ENCODE measurements at places on chromosomes 7 and 10.
A peak's percentile ranks its signal among the peaks of the same experiment; 100 is the strongest.

DNA sequence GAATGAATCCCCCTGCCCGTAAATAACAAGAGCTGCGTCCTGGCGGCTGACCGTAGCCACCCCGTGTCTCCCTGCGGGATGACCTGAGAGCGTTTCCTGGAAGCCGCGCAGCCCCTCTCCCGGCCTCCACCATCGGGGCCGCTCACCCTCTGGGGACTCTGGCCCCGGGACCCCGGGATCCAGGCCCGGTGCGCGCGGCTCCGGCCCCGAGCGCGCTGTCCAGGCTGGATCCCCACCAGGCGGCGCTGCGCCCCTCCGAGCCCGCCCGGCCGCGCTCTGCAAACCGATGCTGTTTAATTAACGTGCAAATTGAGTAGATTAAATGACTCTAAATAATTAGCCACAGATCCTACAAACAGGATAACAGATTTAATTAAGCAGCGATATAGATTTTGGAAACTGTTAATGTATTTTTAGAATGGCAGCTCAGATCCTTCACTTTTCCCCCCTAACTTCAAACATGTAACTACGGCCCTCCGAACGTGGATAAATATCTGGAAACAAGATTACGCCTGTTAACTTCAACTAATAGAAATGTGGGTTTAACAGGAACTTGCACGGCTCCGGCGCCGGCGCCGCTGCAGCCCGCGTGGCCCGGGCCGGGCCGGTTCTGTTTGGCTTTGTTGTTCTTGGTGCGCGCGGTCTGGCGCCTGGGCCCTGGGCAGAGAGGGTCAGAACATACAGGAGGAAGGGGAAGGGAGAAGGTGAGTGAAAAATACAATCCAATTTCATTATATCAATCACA lies 7.1 kb upstream of the UNCX start:
- peak; percentile 11 for DNase-seq

GRCh38 chr7:130841416-130841815 lies 107.4 kb upstream of the KLF14 start:
- DNase-seq = no peak

DNA sequence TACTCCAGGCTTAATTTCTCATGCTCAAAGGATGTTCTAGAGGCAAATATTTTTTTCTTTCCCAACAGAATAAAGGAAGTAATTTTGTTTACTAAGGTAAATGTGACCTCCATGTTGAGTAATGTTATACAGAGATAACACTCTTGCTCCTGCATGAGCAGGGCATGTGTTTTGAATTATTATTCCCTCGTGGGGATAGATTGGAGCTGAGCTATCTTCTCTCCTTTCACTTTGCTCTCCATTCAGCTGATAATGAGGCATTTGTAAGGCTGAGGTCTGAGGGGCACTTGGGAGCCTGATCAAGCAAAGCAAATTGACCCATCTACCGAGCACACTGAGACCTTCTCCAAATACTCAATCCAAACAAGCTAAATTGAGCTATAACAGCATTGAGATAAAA lies 50.7 kb upstream of the GHITM start:
- no peak for DNase-seq

GRCh38 chr10:114347241-114347640 lies 57.1 kb downstream of the AFAP1L2 start:
- DNase-seq = no peak

DNA sequence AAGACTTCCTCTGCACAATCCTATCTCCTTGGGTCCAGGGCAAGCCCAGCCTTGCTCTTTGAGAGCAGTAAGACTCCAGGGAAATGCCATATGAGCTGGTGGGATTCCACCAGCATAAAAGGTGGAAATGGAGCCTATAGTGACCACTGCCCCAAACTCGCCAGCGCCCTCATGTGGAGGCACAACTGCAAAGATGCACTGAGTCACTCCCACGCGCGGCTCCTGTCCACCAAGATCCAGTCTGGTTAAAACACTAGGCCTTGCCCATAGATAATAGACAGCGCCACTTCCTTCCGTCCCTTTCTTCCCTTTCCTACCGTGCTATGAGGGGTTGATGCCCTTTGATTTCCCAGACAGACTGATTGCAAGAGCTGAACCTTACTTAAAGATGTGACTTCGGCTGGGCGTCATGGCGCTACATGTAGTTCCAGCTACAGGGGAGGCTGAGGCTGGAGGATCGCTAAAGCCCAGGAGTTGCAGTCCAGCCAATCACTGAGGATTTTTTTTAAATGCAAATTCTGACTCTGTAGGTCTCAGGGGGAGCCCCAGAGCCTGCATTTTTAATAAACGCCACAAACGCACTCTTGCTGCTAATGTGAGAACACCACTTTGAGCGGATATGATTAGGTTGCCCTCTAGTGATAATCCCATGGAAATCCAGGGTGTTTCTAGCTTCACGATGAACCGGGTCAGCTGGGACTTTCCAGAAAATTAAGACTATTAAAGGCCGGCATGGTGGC lies 136.5 kb downstream of the EPC1 start:
- no peak for DNase-seq

DNA sequence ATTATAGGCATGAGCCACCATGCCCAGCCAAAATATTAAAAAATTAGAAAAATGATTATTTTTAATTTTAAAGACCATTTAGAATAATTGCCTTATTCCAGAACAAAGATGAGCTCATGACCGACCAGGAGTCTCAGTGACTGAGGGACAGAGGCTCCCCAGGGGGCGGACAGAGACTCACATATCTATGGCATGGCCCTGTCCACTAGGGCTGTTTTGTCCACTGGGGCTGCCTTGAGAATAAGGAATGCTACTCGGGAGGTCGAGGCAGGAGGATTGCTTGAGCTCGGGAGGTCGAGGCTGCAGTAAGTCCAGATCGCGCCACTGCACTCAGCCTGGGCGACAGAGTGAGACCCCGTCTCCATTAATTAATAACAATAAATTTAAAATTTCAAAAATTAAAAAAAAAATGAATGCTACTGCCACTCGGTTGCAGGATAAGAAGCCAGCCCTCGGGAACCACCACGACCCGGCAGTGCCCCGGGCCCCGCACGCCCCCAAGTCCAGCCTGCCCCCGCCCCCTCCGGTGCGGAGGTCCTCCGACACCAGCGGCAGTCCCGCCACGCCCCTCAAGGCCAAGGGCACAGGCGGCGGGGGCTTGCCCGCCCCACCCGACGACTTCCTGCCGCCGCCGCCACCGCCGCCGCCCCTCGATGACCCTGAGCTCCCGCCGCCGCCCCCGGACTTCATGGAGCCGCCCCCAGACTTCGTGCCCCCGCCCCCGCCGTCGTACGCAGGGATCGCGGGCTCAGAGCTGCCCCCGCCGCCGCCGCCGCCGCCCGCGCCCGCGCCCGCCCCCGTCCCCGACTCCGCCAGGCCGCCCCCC lies 128.6 kb downstream of the APBB1IP start:
- DNase-seq = no peak

- no peak for DNase-seq
Measured at GRCh38 chr7:36301914-36302771, 87.5 kb upstream of the ANLN start.

GRCh38 chr7:34620425-34620824 lies 37.6 kb upstream of the NPSR1 start:
- no peak for DNase-seq

DNA sequence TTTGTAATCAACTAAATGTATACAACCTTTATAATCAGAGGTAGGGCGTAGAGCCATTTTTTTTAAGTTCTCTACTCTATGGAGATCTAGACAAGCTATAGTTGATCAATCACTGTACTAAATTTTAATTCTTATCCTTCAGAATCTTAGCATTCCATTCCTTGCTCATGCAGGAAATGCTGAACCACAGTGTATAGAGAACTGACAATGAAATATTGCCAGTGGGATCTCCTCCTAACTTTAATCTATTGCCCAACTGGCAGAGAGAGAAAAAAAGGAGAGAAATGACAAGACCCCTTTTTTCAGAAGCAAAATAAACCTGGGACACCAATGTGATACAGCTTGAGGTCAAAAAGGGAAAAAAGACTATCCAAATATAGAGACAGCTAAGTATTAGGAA lies 26.4 kb upstream of the PPP3CB start:
- DNase-seq = no peak

- DNase-seq = no peak
Measured at GRCh38 chr7:11751315-11751714, 80.7 kb downstream of the THSD7A start.

DNA sequence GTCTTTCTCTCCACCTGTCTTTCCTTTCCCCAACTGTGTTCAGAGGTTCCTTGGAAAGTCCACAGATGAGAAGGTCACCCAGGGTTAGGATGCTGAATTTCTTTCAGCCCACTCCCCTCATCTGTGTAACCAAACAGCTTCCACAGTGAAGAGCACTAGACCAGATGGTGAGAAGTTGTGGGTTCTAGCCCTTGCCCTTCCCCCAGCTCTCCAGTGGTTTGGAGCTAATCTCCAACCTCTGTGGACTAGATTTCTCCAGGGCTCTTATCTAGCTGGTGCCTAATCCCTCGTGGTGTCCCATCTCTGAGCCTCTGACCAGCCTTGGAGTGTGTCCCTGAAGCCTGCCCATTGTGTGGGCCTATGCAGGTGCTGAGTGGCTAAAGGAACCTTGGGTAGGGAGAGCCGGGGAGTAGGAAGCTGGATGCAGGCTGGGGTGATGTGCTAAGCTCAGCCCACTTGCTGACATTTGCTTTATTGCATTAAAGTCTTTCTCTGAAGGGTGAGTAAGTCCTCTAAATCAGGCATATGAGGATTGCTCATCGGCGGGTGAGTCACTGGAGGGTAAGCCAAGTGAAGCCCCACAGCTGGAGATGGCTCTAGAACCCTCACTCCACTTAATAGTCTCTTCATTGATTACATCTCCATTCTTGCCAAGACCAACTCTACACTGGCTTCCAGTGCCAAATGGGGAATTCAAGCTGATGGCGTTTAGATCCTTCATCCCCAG lies 14.9 kb downstream of the DUSP5 start:
- no peak for DNase-seq

DNA sequence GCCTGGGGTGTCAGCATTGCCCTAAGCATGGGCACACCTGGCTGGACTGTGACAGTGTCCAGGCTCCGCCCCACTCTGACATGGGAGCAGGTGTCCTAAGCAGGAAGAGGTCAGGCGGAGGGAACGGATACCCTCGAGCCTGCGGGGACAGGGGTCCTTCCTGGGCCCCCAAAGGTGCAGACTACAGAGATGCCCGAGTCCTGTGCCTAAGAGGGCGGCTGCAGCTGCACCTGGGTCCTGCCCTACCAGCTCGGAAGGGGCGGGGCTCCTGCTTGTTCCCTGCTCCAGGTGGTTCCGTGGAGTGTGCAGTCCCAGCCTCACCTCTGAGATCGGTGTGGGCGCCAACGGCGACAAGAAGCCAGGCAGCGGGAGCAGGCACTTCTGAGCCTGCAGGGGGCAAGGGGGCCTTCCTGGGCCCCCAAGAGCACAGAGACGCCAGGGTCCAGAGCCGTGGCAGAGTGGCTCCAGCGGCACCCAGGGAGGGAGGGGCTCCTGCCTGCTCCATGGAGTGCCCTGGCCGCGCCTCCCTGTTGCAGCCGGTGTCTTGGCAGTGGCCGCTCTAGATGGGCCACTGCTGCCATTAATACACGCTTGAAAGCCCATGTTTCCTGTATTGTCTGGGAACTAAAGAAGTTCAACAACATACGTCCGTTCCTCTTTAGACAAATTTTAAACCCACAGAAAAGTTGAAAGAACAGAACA lies 64.5 kb upstream of the CACNA2D1 start:
- no peak for DNase-seq

GRCh38 chr10:97197030-97197500 lies 11.3 kb upstream of the SLIT1 start:
- no peak for DNase-seq

DNA sequence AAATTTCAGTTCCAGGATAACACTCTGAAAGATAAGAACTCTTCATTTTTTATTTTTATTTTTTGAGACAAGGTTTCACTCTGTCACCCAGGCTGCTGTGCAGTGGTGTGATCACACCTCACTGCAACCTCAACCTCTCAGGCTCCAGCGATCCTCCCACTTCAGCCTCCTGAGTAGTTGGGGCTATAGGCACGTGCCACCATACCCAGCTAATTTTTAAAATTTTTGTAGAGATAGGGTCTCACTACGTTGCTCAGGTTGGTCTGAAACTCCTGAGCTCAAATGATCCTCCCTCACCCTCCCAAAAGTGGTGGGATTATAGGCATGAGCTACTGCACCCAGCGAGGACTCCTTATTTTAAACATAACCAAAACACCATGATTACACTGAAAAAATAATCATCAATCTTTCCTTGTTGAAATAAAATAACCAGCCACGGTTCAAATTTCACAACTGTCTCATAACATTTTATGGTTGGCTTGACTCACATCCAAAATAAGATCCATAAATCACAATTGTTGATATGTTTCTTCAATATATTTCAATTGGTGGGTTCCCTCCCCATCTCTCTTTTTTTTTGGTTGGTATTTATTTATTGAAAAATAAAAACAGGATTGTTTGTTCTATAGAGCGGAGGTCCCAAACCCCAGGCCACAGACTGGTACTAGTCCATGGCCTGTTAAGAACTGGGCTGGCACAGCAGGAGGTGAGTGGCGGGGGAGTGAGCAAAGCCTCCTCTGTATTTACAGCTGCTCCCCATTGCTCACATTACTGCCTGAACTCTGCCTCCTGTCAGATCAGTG lies 60.1 kb upstream of the FAM171A1 start:
- DNase-seq = no peak

DNA sequence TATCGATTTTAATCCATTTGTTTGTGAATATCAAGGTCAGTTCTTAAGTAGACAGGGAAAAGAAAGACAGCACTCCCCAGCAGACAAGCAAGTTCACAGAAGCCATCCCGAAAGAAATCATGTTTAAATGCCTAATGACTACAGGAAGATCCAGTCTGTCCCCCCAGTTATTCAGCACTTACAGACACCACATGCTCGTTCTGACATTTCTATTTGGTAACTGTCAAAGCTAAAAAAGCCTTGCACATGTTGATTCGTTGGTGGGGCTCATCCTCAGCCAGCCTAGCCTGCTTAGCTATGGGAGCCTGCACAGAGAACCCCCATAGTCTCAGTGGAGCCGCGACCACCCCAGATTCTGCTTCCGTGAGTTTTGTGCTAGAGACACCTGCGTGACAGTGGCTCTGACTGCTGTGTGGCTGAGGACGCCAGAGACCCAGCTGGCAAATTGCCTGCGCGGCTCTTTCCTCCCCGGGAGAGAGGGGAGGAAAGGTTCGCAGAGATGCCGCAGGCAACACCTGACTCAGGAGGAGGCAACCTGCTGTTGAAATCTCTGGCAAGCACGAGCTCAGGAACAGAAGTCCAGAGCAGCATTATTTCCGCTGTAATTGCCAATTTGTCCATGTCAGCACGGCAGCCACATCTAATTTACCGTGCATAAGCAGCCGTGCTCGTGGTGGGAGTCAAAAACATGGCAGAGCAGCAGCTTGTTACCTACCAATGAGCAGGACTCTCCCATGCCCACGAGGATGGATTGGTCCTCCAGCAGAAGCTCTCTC lies 194.2 kb downstream of the GPAM start:
- DNase-seq = no peak

GRCh38 chr10:63114031-63114814 lies 18.9 kb upstream of the NRBF2 start:
- no peak for DNase-seq
